Astrocyte of the hippocampus (primary cell): ENCODE measurements at places on chromosomes 12 and 14.
A peak's percentile ranks its signal among the peaks of the same experiment; 100 is the strongest.

- no peak for DNase-seq
Observed at GRCh38 chr12:28883406-28883997, 265.6 kb upstream of the FAR2 start.

GRCh38 chr12:27508736-27509431 lies 15.1 kb upstream of the PPFIBP1 start:
- no peak for DNase-seq

GRCh38 chr12:85955127-85955526 lies 81.0 kb downstream of the NTS start:
- peak; percentile 7 for DNase-seq

DNA sequence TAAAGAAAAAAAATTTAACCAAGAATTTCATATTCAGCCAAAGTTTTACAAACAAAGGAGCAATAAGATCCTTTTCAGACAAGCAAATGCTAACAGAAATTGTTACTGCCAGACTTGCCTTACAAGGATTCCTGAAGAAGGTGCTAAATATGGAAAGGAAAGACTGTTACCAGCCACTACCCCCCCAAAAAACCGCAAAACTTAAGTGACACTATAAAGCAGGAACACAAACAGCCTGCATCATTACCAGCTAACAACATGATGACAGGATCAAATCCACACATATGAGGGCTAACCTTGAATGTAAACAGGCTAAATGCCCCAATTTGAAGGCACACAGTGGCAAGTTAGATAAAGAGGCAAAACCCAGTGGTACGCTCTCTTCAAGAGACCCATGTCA lies 55.7 kb downstream of the APOBEC1 start:
- no peak for DNase-seq

DNA sequence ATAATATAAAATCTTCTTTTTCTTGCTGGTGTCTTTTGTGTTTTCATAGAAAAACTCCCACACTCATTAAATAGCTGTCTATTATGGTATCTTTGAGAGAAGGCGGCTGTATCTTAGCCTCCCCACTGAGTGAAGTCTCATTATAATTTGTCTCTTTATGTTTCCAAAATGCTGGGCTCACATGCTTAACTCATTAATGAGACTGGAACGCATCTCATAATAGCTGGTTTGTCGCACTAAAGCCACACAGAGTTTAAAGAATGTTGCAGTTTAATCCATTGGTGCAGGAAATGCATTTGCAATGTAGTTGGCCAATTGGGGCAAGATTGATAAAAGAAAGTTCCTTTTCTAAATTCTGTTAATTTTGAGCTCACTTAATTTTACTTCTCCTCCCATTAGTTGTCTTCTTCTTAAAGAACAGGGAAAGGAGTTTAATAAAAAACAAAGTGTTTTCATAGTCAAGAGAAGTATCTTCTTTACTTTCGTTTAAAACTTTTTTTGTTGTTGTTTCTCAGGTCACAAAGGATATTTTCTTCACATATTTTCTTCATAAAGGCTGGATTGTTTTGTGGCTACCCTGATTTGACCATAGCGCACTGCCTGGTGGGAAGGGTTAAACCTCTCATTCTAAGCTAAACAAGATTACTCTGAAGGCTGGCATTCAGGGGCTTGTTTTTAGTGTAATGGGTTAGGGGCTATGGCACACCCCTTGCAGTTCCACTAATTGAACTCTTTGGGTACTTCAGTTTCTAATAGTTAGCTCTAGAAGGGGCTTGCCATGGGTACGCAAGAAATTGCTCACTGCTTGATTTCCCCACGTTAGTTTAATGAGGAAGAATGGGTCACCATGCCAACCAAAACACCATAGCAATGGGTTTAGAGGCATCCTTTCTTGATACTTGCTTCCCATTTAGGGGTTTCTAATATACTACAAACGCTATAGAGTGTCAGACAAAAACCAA lies 197.0 kb downstream of the TMTC2 start:
- peak; percentile 19 for DNase-seq

DNA sequence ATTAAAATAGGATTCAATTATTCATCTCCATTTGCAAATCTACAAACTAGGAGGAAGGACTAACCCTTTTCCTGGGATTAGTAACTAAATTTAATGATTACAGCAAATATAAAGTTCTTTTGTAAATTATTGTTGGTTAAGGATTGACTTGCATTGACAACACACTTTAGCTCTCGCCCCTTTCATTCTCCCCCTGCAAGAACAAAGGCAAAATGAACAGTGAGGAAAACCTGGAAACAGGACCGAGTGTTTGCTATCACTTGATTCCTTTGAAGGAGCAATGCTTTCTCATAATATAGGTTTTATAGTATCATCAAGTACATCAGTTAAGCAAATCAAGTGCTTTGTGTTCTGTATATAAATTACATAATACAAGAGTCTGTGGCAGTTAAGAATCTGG lies 7.4 kb upstream of the COX16 start:
- DNase-seq = no peak

DNA sequence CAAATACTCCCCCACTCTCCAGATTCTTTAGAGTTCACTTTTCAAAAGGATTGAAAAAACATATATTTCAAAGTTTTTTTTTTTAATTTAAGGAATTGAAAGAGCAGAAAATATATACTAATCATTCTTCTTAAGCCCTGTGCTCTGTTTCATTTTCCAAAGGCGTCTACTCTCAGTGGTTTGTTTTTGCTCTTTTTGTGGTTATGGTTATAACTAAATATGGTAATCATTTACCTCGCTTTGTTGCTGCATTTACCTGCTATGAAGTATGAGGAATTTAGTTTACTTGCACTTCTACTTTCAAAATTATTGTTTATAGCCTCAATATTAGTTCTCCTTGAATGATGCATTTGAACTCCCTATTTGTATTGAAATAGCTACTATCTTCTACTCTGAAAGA lies 55.9 kb upstream of the LRRK2 start:
- DNase-seq = no peak

DNA sequence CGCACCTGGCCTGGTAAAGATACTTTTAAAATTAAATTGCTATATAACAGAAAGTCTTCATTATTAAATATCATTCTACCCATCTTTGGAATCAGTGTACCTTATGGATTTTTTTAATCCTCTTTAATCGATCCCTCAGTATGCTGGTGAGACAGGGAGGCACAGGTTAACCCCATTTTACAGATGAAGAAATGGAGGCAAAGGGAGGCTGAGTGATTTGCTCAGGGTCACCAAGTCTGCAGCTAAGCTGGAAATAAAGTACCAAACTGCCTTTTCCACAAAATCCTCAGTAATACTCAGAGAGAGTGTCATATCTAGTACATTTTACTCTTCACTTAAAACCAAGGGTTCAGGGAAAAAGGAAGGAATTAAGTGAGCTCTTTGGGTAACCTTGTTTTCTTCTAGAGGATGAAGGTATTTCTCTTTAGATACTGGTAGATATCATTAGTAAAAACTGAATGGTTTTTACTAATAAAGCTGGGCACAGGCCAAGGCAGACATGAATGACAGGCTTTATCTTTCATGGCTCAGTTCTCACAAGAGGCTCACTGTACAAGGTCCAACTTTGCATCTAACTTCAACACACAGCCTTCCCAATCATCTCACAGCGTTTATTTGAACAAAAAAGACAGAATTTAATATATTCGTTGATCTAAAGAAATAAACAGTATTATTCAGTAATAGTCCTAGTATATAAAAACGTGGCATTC lies 35.3 kb upstream of the TTC7B start:
- DNase-seq = no peak

- peak; percentile 28 for DNase-seq
Observed at GRCh38 chr12:2580821-2581220, 213.9 kb upstream of the FKBP4 start.

- DNase-seq = no peak
Observed at GRCh38 chr12:102885043-102885932, 31.8 kb downstream of the PAH start.
